ENCODE measurements at places on chromosomes 7 and 10.

GRCh38 chr7:52163311-52163710 lies 846.7 kb upstream of the COBL start:
- no peak for DNase-seq

DNA sequence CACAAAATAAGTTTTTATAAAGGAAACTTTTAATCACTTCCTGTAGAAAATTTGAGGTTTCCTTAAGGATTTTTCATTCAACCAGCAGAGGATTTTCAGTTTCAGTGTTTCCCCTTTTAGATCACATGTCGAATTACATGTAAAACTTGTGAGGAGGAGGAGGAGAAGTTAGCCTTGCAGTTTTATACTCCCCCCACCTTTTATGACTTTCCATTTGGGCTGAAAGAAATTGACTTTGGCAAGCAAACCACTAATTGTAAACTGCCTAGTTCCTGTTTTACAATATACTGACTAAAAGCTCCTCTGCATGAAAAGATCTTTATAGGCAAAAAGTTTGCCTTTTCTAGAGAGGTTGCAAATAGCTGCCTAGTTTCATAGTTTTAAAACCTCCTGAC lies 3.0 kb downstream of the BAMBI start:
- DNase-seq, result no peak

GRCh38 chr10:73743327-73743904 lies 756 bp upstream of the SEC24C start:
- no peak for DNase-seq

DNA sequence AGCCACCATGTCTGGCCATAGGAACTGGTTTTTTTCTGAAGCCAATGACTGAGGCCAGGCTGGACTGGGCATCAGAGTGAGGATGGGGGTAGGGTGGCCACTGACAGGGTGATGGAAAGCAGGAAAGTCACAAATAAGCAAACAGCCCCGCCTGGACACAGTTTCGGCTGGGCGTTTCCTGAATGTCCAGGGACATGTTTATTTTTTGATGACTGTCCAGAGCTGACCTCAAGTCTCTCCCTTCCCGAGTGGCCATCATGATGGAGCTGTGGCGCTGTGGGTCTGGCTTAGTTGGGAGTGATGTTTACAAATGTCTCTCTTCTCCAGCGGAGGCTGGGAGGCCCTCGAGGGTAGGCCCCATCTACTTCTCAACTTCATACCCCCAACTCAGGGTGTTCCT lies 37.1 kb upstream of the COMTD1 start:
- no peak for DNase-seq

Measured in thyroid gland (tissue), 4 donors.